ENCODE measurements at places on chromosomes 2 and 18.
A peak's percentile ranks its signal among the peaks of the same experiment; 100 is the strongest.

- no peak for DNase-seq
These were observed 120.1 kb upstream of the PKDCC start for GRCh38 chr2:41927581-41928264.

- no peak for DNase-seq
These were observed 6.8 kb downstream of the NPHP1 start for GRCh38 chr2:110198016-110198415.

- DNase-seq: no peak
These were observed 306.7 kb upstream of the SALL3 start for GRCh38 chr18:78672862-78673446.

GRCh38 chr2:151051574-151052220 lies 210.0 kb downstream of the RBM43 start:
- peak; percentile 34 for DNase-seq

DNA sequence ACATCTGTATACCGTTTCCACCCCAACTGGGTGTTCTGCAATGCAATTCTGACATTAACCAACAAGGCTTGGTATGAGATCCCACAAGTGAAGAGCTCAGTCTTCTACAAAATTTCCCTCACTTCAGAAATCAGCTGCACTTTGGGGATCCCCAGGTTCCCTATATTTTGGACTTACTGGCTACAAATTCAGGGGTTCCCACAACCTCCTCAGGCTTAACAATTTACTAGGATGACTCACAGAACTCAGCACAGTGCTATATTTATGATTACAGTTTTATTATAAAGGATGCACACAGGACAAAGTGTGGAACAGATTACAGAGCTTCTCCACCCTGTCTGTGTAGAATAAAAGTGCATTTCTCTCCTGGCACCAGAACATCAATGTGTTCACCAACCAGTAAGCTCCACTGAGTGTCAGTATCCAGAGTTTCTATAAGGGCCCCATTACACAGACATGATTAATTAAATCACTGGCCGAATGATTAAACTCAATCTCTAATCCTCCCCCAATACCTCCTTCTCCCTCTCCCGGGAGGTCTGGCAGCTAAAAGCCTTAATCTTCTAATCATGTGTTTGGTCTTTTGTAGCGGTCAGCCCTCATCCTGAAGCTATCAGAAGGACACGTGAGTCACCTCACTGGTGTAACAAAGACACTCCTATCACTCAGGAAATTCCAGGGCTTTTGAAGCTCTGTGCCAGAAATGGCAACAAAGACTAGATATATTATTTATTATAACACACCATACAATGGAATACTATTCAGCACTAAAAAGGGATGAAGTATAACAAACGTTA lies 84.6 kb downstream of the SLC66A3 start:
- DNase-seq: no peak

DNA sequence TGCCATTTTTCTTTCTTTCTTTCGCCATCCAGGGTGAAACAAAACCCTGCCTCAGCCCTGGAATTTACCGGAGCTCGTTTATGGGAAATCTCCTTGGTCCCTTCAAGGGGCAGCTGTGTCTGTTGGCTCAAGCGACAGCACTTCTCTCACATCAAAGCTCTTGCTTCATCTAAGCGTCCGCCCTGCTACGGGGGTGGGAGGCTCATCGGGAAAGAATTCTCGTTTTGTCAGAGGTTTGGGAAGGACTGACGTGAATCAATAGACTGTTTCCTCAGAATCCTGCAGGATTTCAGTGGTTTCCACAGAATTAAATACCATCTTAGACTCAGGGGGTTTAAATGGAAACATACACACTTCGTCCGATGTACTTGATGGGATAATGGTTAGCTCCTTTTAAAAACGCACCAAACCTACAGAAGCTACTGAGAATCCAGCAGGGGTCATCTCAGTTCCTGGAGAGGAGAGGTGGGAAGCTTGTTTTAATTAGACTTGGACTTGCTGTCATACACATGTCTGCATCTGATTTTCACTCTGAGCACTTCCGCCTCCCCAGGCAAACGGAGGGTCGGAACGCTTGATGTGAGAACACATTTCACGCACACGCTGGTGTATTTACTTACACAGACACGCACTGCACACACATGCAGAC lies 91.6 kb downstream of the ASB1 start:
- no peak for DNase-seq

GRCh38 chr2:218880859-218881594 lies 375 bp downstream of the WNT10A start:
- DNase-seq: no peak

GRCh38 chr2:101153077-101153707 lies 2.0 kb upstream of the TBC1D8 start:
- no peak for DNase-seq

DNA sequence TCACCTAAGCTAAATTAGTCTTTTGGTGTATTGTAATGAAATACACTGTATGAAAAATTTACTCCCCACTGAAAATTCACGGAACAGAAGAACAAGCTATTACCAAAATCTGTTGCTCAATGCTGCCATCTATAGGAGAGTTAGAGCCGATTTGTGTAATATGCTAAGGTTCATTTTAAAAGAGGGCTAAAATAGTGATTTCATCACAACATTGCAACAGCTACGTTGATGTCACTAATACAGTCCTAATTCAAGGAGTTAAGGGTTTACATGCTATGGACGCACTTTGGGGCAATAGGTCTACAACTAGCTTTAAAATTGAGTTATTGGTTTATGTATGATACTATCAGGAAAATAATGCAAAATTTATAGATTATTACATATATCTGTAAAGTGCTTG lies 3.0 kb upstream of the IRS1 start:
- DNase-seq: peak; percentile 84

DNA sequence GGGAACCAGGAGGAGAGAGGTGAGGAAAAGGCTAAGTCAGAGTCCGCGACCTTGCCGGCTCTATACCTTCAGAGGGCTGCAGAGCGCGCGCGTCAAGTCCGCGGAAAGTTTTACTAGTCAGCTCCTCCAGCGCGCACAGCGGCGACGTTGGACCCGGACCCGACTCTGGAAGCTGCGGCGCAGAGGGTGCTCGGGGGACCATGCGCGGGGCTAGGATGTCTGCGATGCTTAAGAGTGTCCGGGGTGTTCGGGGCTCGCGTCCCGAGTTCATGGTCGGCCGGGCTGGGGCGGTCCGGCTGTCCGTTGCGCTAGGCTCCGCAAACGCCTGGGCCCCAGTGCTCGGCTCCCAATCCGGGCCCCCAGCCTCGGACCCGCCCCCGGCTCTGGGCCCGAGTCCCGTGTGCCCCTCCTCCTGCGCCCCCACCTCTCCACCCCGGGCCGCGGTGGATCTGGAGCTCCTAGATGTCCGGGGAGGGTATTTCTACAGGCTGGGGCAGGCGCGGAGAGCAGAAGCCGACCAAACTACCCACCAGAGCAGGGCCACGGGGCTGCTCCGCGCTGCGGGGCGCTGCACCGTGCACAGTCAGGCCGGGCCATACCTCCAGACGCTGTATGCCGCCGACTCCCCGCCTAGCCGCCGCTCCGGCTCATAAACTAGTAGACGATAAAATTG lies at the start of gene LBX2:
Gene LBX2, minus strand, starts transcription at position 337 of the 673 bp plus-strand sequence. Its CDS starts 66 bp downstream, at position 271.
- DNase-seq: no peak

- no peak for DNase-seq
These were observed 900 bp downstream of the C18orf32 start for GRCh38 chr18:49486134-49486533.

- DNase-seq: no peak
These were observed 738.1 kb upstream of the NXPH2 start for GRCh38 chr2:139518321-139518720.

DNA sequence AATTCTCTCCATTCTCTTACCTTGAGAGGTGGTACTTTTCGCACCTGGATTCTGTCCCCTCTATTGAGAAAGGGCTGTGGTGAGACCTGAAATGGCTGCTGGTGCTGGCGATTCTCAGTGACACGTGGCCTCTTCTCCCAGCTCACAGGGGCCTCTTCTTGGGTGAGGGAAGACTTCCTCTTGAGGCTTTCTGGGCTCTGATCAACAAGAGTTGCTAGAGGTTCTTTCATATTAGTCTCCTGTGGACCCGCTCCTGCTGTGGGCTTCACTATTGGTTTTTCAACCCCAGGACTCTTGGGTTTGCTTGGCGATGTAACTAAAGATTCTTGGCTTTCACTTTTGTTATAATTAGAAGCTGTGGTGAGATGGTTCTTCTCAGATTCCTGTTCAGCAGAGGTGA lies 76.3 kb upstream of the DTNB start:
- DNase-seq: no peak

DNA sequence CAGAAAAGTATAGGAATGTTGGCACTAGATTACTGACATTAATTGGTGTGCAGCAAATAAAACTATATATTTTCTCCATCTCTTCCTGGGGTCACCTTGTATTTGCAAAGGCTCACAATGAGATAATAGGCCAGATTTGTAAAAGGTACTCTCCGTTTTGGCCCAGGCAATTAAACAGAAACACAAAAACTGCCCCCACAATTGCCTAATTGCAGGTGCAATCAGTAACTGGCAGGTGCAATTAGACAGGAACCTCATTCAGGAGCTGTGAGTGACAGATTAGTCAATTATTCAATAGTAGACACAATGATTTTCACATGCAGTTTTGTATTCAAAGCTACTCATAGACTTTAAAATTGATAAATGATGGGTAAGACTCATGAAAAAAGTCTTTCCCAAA lies 451.4 kb upstream of the ID2 start:
- no peak for DNase-seq

- DNase-seq: no peak
These were observed 19.1 kb downstream of the MAPRE2 start for GRCh38 chr18:35060122-35060815.

GRCh38 chr2:206764673-206765241 lies 371 bp downstream of the MDH1B start:
- no peak for DNase-seq

- DNase-seq: no peak
These were observed 2.0 kb downstream of the SATB2 start for GRCh38 chr2:199455545-199456382.

GRCh38 chr18:74249181-74249968 lies 42.4 kb downstream of the CYB5A start:
- DNase-seq: no peak

- no peak for DNase-seq
These were observed 12.7 kb upstream of the NFU1 start for GRCh38 chr2:69449906-69450305.

DNA sequence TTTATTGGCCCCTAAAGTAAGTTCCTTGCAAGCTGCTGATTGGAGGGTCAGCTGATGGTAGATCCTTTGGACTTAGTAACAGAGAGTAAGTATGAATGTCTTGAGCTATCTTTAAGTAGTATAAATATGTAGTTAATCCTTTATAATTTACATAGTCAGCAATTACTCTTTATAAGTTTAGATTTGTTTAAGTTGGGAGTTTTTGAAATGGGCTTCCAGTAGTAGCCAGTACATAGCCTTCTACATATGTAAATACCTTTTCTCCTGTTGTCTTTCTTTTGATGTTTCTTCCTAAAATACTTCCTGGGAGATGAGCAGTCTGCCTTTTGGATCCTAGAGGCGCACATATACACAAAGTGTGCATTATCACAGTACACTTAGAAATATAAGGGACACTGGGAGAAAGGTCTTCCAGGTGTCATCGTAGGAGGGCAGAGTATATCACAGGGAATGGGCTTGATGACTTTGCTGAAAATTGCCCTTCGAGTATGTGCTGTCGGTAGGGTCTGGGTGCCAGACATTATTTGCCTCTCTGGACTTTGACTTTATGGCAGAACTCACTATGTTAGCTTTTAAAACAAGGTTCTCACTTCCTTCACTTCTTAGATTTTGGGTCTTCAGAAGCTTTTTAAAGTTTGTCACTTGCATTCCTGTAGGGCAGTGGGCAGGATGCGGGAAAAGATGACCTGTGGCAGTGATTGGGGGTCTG lies 21.6 kb downstream of the TTLL4 start:
- no peak for DNase-seq

- DNase-seq: no peak
These were observed 862.3 kb upstream of the POU3F3 start for GRCh38 chr2:103991591-103991990.

DNA sequence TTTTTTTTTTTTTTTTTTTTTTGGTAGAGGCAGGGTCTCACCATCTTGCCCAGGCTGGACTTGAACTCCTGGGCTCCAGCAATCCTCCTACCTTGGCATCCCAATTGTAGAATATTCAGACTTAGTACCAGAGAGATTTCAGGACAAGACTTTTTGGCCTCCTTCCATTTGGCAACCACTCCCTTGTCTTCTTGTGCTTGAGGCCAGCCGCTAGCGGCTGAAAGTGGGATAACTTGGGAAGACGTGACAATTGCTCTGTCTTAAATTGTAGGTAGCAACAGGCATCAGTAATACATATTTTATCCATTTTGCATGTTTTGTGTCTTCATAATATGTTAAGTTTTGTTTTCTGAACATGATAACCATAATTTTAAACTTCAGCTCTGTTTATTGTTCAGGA lies 53.3 kb upstream of the TTN start:
- DNase-seq: no peak

DNA sequence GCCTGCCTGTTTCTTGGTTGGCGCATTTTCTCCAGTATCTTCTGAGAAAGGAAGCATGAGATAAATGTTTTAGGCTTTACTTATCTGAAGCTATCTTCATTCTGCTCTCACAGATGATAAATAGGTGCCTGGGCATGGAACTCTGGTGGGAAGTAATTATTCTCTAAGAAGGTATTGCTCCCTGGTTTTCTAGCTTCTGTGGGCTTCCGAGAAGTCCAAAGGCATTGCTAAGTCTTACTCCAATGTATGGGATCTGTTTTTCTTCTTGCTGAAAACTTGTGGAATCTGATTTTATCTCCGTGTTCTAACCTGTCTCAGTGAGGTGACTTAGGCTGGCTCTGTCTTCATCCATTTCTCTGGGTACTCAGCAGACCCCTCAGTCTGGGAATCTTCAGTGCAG lies 224.4 kb upstream of the HS6ST1 start:
- DNase-seq: no peak

GRCh38 chr2:3703757-3704355 lies 481 bp downstream of the DCDC2C start:
- DNase-seq: no peak

DNA sequence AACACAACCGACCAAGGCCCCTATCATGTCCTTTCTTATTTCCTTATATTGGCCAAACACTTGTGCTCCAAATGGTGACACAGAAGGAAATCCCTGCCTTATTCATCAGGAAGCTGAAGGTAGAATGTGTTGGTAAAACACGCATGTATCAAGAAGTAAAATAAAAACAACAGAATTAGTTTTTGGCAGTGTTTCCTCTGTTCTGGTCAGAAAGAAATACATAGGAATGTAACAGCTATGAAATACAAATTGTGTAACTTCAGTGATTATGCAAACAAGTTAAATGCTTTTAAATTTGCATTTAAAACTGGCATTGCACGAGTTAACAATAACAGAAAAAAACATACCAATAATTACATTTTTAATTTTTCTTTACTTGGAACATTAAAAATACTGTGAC lies 19.3 kb downstream of the ST6GAL2 start:
- no peak for DNase-seq

GRCh38 chr2:144479138-144479537 lies 40.8 kb downstream of the ZEB2 start:
- DNase-seq: peak; percentile 84

GRCh38 chr18:46224181-46224775 lies 120.1 kb downstream of the HAUS1 start:
- DNase-seq: no peak

- no peak for DNase-seq
These were observed 3.9 kb upstream of the HRH4 start for GRCh38 chr18:24456549-24456948.
